ENCODE measurements at places on chromosomes 5 and 9.

DNA sequence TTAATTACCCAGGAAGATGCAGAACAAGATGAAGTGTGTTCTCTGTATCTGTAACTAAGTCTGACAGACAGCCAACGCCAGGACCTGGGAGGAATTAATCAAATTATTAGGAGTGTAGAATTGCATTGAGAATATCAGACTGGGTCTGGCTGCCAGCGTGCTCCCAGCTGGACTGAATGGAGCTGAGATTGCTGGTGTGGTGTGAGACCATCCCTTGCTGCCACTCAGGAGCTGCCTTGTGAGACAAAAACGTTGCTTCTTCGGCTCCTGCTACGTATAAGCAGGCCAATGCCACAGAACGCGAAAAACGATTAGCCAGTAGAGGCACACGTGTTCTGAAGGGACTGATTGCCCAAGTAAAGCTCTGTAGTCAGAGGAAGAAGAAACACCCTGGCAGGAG lies 66.8 kb downstream of the AMBP start:
- DNase-seq, result no peak

DNA sequence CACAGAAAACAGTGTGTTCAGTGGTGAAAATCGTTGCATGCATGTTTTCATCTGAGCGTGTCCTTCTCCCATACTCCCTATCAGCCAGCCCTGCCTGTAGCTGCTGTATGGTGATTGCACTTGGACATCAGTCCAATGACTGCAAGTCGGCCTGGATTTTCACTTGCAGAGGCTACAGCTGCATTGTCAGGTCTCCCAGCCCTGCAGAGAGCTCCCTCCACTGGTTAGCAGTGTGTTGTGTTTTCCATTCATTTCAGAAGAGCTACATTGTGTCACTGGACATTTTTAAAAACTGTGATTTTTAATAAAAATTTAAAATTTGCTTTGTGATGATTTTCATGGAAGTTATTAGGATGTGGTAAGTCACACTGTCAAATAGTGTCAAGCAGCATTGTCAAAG lies 96.6 kb downstream of the SYK start:
- DNase-seq, result no peak

DNA sequence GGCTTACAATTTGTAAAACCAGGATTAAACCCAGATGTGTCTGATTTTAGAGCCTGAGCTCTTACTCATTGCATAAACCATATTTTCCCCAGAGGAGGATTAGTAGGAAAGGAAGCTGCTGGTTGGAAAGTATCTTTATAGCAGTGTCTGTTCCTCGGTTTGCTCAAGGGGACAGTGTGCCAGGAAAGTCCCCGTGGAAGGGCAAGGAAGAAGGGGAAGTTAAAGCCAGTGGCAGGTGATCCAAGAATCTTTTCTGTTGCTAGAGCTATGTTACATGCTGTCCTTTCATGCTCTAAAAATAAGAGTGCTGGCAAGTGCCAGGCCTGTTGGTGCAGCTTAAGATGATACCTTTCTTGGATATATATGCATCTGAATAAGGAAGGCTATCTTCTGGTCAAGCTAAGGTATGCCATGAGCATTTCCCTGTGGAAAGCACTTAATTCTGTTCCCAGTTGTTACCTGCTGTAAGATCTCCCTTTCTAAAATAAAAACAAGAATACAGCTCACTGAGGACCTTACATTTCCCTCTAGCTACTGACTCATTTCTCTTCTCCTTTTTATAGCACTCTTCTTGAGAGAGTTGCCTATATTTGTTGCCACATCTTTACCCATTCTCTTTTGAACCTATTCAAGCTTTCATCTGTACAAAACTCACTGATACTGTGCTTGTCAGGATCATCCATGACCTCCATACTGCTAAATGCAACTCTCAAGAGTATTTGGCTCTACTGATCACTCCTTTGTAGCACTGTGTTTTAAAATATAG lies 8.0 kb downstream of the PDCD1LG2 start:
- no peak for DNase-seq

DNA sequence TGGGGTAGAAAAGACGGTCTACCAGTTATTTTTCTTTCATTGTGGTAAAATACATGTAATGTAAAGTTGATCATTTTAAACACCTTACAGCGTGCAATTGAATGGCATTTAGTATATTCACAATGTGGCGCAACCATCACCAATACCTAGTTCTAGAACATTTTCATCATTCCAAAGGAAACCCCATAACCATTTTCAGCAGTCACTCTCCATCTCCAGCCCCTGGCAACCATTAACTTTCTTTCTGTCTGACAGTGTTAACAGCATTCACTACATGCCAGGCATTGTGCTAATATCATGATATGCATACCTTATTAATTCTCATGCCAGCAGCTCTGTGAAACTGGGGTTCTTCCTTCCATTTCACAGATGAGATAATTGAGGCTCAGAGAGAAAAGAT lies 32.0 kb downstream of the PTGS1 start:
- no peak for DNase-seq

DNA sequence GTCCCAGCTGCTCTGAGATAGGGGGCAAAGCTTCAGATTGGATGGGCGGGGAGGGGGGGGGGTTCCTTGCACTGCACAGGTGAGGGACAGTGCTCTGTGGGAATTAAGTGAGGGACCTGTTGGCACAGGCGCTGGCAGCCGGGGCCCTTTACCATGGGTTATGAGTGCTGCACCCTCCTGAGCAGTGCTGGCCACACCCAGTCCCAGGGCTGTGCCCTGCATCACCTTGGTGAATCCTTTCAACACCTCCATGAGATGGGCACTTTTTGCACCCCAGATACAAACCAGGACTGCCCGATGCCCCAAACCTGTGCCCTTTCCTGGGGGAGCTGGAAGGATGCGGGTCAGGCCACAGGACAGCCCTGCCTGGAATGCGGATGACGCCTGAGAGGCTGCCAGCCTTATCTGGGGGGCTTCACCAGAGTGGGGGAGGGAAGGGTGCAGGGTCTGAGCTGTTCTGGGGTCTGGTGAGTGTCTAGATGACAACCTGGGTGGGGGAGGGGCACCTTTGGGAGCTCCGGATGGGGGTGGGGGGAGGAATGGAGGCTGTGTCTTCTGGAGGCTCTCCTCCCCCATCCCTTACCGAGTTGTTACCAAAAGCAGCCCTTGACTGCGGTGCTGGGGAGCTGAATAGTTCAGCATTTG lies 5.2 kb downstream of the CRB2 start:
- DNase-seq, result no peak

- DNase-seq, result no peak
Measured at GRCh38 chr9:114612272-114612923, 1.3 kb downstream of the TMEM268 start.

DNA sequence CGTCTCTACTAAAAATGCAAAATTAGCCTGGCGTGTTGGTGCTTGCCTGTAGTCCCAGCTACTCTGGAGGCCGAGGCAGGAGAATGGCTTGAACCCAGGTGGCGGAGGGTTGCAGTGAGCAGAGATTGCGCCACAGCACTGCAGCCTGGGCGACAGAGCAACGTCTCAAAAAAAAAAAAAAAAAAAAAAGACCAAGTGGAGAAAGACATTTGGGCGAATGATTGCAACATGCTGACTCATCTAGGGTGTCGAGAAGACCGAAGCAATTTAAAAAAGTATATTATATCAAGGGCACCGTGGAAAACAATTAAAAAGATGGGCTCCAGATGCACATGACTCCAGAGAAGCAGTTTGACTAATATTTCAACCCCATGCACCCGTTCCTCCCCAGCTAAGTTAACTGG lies 9.2 kb downstream of the KLF4 start:
- no peak for DNase-seq

GRCh38 chr9:89743573-89744254 lies 138.9 kb downstream of the GADD45G start:
- DNase-seq, result no peak

DNA sequence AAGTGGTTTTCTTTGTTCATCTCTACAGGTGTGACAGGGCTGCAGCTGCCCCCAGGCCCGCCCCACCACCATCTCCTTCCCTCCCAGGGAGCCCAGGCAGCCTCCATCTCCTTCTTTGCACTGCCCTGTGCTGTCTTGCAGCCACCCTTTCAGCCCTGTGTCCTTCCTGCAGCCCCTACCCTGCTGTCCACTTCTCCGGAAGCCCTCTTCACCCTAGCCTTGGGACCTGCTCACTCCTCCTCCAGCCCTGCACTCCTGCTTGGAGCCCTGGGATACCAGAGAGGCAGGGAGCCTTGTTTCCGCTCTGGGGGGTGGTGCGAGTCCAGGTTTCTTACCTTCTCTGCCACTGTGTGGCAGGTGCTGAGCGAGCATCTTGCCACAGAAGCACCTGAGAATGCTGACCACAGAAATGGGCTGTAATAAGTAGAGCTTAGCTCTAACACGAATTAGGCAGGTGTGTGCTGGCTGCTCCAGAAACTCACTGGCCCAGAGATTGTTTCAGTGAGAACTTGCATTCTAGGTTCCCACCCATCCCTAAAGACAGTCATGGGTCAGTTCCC lies 51.3 kb upstream of the GADD45G start:
- no peak for DNase-seq

- DNase-seq, result no peak
Measured at GRCh38 chr5:6048746-6049145, 329.6 kb downstream of the MED10 start.

GRCh38 chr5:171580502-171581265 lies 161.2 kb downstream of the FGF18 start:
- peak; percentile 59 for DNase-seq

DNA sequence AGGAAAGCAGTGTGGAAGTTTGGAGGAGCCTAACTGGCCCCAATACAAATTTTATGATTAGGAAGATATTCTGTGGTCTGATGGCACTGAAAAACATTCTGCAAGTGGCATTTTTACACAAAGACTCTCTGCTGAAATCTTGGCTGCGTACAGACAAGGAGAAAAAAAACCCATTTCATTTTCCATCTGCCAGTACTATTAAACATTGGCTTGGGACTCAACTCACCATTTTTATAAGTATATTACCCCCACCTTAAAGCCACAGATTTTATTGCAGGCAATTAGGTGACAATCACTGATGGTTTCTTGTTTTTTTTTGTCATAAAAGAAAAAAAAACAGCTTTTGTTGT lies 206.9 kb downstream of the PTTG1 start:
- no peak for DNase-seq

DNA sequence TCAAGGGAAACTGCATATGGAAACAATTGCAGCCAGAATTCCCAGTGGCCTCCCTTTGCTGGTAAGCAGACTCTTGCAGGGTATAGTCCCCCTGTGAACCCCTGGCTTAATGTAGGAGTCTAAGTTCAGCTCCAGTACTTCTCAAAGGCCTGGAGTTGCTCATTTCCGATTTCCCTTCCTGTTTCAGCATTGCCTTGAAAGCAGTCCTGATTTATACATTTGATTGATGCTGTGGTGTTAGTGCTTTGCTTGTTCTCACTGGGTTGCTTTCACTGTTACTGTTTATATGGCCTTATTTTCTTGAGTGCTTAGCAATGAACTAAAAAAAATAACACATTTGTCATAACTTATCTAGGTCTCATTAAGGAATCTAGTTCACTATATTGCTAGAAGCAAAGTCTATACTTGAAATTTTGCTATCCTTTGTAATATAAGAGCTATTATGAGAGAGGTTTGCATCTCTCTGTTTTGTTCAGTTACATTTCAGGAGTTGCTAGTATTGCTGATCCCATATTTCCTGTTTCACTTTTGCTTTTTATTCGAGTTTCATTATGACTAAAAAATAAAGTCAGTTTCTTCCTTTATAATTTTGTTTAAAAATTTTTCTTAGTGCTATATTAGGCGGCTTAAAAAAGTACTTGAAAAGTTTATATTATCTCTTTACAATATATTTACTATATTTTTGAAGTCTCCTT lies 122.4 kb upstream of the NMUR2 start:
- no peak for DNase-seq

DNA sequence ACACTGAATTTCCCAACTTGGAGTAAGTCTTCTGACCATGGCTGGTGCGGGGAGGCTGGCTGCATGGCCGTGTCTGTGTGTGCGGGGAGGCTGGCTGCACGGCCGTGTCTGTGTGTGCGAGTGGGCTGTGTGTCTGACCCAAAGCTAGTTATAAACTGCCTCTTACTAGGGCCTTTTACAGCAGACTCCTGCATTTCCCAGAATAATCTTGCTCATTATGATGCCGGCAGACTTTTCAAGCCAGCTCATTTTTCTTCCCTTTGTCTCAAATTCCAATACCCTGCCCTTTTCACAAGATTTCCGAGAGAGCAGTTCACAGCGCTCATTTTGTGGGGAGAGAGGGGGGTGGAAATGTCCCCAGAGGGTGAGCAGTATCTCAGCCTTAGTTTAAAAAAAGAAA lies 470.7 kb upstream of the BRINP1 start:
- DNase-seq, result no peak

DNA sequence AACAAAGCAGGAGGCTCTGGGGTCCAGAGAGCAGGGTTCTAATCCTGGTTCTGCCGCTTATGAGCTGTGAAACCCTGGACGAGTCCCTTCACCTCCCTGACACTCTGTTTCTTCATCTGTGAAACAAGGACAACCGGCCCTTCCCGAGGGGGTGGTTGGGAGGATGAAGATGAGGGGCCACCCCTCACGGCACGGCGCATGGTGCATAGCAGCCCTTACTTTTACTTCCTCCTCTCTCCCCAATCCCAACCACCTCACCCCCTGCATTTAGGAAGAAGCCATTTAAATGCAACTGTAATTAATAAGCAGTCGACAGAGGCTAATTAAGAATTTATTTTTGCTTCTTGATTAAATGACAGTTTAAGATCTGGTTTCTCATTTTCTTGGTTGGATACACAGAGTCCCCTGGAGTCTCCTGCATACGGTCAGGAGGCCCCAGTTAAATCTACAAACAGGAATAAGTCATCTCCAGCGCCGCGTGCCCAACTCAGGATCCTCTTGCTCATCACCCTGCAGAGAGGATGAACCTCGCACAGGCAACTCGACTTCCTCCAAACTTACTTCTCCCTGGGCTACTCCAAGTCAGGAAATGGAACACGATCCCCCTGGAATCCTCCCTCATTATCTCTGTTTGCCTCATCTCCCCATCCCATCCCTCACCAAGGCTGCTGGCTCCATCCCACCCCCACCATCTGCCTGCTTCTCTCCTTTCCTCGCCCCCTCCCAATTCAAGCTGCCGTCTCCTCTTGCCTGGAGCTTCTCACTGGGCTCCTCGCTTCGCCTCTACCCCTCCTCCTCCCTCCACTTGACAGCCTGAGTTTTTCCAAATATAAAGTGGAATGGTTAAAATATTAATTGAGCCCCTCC lies 95.9 kb downstream of the HRH2 start:
- DNase-seq, result no peak

DNA sequence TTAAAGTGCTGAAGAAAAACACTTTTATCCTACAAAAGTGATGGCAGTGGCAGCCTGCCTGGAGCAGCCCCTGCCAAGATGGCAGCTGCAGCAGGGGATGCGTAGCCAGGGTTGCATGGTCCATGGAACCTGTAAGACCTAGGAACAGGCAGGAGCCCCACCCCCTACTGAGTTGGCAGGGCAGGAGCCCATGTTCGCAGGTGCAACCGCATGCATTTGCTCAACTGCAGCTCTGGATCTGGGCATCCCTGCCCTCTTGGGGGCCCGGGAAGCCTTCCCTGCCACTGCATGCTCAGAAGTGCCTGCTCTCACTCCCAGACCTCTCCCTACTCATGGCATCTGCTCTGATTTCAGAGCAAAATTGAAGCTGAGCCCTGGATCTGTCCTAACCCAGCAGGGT lies 779.6 kb downstream of the CDH18 start:
- DNase-seq, result no peak

Measured in right forelimb (tissue), 1 donor.